Urinary bladder (tissue), 4 donors: ENCODE measurements at places on chromosomes 4 and X. TPM values are rescaled to one million over a fixed set of nuclear protein-coding genes. Genes with fewer than 3 reads are reported as not detected.

CYBB gene
- total RNA-seq: 62.0 TPM

P2RY4 gene
- total RNA-seq: 0.74 TPM

MTTP gene
- total RNA-seq: 0.95 TPM

SSX4 gene
- total RNA-seq: not detected

SPARCL1 gene
- 783 TPM for total RNA-seq
